ENCODE measurements at places on chromosomes 1 and 21. TPM values are rescaled to one million over a fixed set of nuclear protein-coding genes. Genes with fewer than 3 reads are reported as not detected.

DNA sequence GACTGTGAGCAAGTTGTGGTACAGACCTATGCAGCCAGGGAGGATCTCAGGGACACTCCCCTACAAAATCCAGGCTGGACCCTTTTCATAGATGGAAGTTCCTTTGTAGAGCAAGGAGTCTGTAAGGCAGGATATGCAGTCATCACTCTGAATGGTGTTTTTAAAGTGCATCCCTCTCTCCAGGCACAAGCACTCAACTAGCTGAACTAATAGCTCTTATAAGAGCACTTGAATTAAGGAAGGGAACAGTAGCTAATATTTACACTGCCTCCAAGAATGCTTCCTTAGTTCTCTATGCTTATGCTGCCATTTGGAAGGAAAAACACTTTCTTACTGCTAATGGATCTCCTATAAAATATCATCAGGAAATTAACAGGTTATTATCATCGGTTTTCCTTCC lies 27.0 kb upstream of the SMYD3 start:
- DNase-seq = no peak

DNA sequence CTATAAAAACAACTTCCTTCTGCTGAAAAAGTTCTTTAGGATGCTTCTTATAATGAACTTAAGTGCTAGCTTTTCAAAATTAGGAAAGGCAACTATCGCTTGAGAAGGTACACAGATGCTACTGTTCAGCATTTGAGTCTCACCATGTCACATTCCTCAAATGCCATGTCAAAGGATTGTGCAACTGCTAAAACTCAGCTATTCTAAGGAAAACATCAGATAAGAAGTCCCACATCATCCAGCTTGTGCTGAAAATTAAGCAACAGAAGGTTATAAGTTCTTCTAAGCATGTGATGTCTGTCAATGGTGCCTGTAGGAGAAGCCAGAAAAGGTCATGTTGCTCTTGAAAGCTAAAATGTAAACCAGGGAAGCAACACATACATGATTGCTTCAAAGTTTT lies 36.5 kb downstream of the MCOLN2 start:
- no peak for DNase-seq

OR2L5 gene
- not detected for total RNA-seq

ARTN gene
- not detected for total RNA-seq

All from HT-29 (cell line).